ENCODE measurements at places on chromosomes 4 and X.

GRCh38 chr4:108333353-108333942, 164.7 kb upstream of the LEF1 start:
- no peak for DNase-seq

GRCh38 chr4:77590482-77590881, 15.1 kb upstream of the CXCL13 start:
- DNase-seq: no peak

GRCh38 chrX:96440941-96441340, 243.7 kb upstream of the DIAPH2 start:
- no peak for DNase-seq

DNA sequence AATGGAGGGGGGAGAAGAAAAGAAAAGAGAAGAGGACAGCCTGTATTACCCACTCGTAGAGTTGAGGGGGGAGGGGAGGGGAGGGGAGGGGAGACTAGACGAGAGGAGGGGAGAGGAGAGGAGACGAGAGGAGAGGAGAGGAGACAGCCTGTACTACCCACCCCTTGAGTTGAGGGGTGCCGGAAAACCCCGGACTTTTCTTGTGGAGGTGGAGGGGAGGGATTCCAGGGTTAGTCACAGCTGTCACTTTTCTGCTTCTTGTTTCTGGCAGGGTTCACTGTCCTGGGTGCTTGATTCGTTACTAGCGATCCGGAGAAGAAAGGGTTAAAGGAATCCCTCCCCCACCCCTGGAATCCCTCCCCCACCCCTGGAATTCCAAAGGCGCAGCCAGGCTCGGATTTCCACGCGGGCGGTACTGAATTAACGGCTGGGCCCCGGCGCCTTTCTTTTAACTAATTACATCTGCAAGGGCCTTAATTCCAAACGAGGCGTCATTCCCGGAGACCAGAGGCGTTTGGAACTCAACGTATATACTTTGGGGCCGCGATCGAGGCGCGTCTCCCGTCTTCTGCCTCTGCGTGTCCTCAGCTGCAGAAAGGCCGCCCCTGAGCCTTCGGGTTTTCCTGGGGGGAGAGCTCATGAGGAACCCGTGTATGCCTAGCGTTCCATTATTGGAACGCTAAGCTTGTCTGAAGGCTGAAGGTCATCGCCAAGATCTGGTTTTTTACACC, 20.1 kb upstream of the CSF2RA start:
- DNase-seq: peak; percentile 32

DNA sequence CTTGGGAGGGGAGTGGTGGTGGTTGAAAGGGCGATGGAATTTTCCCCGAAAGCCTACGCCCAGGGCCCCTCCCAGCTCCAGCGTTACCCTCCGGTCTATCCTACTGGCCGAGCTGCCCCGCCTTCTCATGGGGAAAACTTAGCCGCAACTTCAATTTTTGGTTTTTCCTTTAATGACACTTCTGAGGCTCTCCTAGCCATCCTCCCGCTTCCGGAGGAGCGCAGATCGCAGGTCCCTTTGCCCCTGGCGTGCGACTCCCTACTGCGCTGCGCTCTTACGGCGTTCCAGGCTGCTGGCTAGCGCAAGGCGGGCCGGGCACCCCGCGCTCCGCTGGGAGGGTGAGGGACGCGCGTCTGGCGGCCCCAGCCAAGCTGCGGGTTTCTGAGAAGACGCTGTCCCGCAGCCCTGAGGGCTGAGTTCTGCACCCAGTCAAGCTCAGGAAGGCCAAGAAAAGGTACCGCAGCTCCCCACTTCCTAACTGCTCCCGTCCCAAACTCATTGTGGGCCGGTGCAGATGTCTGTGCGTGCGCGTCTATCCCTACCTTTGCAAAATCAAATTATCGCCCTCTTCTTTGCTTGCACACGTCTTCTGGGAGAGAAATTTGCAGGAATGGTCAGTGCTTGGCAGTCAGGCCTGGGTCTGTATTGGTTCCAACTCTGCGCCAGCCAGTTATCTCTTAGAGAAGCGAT, 533 bp downstream of the IL15 start:
- DNase-seq: peak; percentile 47

- peak; percentile 62 for DNase-seq
These were observed 371.3 kb downstream of the BMPR1B start for GRCh38 chr4:95129031-95129430.

DNA sequence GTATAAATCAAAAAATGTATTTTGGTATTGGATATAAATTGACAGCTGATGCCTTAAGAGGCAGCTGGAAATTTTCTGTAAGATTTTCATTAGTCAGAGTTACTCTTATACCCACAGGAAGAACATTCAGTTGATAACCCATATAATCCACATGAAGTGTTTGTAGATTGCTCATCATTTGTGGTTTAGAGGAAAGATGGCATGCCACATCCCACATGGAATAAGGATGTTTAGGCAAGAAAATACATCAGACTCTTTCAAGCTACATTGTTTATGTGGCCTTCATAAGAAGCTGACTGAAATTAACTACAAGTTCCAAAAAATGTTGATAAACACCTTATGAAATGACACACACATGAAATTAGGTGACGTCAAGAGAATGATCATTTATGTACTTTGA, 56.6 kb downstream of the AREG start:
- peak; percentile 86 for DNase-seq

DNA sequence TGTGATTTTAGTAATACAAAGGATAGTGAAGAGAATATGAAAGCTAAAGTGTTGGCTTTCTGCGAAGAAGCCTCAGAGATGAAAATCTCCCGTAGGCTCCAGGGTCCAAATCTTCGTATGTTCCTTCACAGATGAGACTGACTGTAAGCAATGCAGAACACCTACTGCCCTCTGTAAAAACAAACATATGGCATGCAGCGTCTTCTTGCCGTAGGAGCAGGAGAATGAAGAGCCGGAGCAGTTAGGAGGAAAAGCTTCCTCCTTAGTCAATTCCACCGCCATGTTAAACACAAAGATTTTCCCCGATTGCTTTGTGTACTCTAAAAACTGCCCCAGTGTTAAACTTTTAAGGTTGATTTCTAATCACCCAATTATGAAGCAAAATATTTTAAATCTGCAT, 22.5 kb downstream of the RWDD4 start:
- no peak for DNase-seq

- DNase-seq: peak; percentile 66
These were observed 48.5 kb upstream of the IL15 start for GRCh38 chr4:141587897-141588296.

DNA sequence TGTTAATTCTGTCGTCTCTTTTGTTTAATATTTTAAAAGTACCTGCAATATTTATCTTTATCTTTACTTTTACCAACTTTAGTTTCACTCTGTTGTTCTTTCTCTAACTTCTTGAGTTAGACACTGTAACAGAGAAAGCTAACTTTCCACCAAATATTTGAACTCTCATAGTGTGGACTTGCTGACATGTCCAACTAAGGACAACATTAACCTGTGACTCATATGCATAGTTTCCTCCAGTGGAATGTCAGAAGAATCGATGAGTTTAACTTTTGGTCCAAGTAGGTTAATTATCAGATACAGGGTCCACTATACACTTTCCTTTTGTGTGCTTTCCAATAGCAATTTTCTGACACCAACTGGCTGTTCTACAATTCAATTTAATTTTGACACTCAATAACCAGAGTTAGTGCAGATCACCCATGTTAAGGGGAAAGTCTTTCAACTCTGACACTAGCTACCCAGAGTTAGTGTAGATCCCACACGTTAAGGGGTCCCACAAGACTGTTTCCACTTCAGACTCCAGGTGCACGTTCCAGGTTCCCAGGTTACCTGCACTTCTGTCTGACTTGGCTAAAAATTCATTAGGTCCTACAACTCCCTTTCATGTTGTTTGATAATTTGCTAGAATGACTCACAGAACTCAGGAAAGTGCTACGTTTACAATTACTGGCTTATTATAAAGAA, 559.0 kb upstream of the AMOT start:
- DNase-seq: peak; percentile 48

- DNase-seq: no peak
These were observed 313.9 kb downstream of the FBXW7 start for GRCh38 chr4:152221816-152222516.

DNA sequence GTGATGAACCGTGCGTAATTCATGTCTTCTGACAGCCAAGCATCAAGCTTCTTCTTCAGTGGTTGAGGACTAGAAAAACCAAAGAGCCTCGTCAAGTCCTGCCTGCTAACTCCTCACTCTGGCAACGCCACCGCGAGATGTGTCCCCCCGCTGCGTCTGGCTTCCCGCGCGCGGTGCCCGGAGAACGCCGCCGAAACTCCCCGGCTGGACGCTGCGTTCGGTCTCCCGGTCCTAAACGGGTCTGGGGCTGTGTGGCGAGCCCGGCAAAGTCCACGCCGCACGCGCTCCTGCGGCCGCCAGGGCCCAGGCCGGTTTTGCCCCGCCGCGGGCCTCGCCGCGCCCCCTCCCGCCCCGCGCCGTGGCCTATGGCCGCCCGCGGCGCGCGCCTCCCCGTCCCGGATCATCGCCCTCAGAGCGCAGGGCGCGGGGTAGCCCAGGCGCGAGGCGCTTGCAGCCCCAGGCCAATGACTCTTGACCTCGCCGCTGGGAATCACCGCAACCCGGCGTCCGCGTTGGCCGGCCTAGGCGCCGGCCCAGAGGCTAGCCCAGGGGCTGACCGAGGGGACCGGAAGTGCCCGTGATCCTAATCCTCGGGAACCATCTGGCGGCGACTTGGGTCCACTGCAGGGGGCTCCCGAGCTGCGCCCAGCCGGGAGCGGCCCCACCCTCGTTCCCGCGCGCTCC, at the start of gene AADAT:
TSS of gene AADAT (minus strand) at position 289 of the 684 bp plus-strand sequence. CDS start at position 23, 266 bp downstream.
- DNase-seq: peak; percentile 80

DNA sequence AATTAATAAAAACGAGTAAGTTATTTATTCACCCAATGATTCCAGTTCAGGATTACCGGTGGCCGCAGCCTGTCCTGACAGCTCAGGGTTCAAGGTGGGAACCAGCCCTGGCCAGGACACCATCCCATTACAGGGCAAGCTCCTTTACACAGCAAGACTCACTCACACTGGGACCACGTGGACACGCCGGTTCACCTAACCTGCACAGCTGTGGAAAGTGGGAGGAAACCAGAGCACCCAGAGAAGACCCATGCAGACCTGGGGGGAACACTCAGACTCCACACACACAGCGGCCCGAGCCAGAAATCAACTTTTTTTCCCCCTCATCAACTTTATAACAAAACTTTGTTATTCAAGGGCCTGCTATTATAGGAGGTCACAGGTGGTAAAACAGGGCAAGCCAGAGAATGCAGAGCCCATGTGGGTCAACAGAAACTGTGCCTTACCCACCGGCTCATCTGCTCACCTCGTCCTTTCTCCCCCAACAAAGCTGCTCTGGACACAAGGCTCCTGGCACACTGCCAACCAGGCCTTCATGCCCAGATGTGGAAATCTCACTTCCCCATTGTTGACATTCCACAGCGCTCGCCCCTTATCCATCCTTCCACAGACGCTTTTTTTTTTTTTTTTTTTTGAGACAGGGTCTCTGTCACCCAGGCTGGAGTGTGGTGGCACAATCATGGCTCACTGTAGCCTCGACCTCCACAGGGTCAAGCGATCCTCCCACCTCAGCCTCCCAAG, 8.0 kb upstream of the ODAPH start:
- peak; percentile 63 for DNase-seq

- no peak for DNase-seq
These were observed 217.6 kb downstream of the PTTG2 start for GRCh38 chr4:38177641-38178391.

- DNase-seq: peak; percentile 2
These were observed 160.4 kb upstream of the GPR101 start for GRCh38 chrX:137194164-137194563.

GRCh38 chr4:4408132-4408523, 21.2 kb downstream of the NSG1 start:
- no peak for DNase-seq

- no peak for DNase-seq
These were observed 138.4 kb downstream of the SLC7A11 start for GRCh38 chr4:138103597-138104283.

- DNase-seq: peak; percentile 99
These were observed 118.6 kb downstream of the PALLD start for GRCh38 chr4:168615294-168616065.

DNA sequence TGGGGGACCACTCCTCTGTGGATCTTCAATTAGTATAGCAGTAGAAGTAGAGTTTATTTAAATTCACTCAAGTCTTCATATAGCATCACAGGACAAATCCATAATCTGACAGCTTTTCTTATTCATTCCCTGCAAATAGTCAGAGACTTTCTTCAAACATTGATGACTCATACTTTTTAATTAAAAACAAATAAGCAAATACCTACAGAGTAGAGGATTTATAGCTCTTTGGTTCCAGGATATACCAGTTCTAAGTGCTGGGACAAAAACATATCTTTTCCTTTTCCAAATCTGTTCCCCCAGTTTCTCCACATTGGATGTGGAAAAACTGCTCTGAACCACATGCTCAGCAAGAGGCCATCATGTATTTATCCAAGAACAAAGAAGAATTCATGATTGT, 24.1 kb downstream of the EMCN start:
- peak; percentile 38 for DNase-seq

DNA sequence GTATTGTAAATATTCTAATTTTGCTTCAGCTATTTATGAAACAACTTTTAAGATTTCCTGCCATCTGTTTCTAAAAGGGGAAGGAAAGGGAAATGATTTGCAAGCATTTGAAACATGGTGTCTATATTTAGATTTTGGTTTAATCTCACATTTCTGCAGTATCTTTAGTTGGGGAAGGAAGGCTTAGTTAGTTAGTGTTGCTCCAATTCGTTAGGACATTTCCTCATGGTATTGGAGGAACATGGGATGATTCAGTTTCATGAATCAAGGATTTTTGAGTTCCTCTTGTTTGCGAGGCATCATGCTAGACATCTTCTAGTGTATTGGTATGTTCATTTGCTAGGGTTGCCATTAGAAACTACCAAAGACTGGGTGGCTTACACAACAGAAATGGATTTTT, 20.5 kb upstream of the TMEM192 start:
- DNase-seq: no peak

DNA sequence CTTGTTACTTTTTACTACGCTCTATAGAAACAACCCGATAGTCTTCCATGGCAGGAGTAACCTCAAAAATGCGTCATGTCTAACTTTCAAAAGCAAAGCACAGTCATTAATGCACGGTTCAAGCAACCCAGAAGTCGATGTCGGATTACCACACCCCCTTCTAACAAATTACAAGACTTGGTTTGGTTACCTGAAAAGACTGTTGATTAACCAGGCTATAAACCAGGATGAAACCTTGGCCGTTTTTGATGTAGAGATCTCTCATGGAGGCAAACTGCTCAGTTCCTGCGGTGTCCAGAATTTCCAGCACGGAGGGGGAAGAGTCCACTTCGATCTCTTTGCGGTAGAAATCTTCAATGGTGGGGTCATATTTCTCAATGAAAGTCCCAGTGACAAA, 2.4 kb downstream of the RAP2C start:
- no peak for DNase-seq

DNA sequence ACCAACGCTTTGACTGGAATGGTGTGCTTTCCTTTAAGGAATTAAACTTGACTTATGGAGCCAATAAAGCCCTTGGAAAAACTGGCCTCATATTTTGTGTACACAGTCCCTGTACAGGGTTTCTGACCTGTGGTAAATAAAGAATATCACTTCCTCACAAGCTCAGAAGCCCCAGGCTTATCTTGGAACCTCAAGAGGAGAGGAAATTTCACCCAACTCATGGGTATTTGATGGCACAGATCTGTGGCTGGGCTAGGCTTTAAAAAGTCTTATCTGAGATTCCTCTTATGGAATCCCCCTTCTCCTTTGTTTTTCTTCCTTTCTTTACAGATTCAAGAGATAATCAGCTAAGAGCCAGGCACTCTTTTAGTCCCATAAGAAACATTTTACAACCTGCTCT, 89.3 kb upstream of the USP38 start:
- DNase-seq: no peak

Measured in fibroblast of upper back skin (primary cell).